ENCODE measurements at places on chromosomes 6 and 20.

DNA sequence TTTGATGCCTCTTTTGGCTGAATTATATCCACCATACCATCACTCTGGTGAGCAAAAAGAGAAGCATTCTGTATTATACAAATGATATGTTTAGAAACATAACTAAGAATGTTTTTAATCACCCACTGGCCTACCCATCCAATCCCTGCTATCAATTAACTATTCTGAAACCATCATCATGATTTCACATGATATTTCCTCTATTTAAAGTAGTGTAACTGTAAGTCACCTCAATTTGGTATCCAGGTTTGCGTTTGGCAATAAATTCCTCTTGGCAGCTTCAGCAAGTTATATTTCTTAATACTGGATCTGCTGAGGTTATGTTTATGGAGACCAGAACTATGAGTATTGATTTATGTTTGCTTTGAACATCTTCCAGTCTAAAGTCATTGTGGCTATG lies 332.1 kb downstream of the UTRN start:
- DNase-seq = no peak

DNA sequence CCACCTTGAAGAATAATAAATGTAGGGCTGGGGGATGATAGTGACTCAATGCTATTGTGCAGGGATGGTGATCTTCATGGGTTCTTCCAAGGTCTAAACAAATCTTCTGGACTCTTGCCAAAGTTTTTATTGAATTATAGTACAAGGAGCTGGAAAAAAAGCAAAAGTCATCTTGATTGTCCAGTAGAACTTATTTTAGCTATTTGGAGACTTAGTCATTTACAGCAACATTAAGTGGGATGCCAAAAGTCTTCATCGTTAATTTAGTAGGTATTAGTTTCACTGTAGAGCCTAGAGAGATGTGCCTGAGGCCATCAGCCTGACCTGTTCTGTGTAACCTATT lies 212.9 kb upstream of the TBX18 start:
- no peak for DNase-seq

- DNase-seq = peak; percentile 38
Observed at GRCh38 chr20:5402903-5403531, 86.3 kb upstream of the PROKR2 start.

- DNase-seq = no peak
Observed at GRCh38 chr6:34237316-34237721, 646 bp downstream of the HMGA1 start.

DNA sequence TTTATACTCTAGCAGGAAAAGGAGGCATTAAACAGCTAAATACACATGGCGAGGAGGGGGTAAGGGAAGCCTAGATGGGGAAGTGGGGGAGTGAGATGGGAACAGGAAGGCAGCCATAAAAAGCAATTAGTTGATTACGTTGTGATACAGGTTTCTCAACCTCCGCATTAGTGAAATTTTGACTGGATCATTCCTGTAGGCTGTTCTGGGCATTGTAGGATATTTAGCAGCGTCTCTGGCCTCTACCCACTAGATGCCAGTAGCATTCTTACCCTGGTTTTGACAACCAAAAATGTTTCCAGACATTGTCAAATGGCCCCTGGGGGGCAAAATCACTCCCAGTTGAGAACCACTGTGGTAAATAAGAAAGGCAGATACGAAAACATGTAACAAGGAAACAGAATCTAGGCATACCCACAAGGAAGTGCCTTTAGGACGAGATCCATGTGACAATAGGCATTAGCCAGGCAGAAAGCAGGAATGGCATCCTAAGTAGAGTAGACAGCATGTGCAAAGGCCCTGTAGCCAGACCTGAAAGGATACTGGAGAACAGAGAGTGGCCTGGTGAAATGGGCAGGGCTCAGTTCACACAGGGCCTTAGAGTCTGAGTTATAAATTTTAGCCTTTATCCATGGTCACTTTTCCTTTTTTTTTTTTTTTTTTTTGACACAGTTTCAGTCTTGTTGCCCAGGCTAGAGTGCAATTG lies 25.8 kb upstream of the PTPN1 start:
- DNase-seq = no peak

- DNase-seq = no peak
Observed at GRCh38 chr20:45372646-45373352, 5.3 kb downstream of the TP53TG5 start.

- no peak for DNase-seq
Observed at GRCh38 chr6:144714021-144714712, 429.0 kb downstream of the UTRN start.

- DNase-seq = peak; percentile 18
Observed at GRCh38 chr6:36132246-36132895, 2.1 kb downstream of the MAPK13 start.

- DNase-seq = no peak
Observed at GRCh38 chr6:14109411-14109826, 8.2 kb upstream of the CD83 start.

- DNase-seq = peak; percentile 19
Observed at GRCh38 chr6:156420172-156420993, 356.8 kb upstream of the ARID1B start.

DNA sequence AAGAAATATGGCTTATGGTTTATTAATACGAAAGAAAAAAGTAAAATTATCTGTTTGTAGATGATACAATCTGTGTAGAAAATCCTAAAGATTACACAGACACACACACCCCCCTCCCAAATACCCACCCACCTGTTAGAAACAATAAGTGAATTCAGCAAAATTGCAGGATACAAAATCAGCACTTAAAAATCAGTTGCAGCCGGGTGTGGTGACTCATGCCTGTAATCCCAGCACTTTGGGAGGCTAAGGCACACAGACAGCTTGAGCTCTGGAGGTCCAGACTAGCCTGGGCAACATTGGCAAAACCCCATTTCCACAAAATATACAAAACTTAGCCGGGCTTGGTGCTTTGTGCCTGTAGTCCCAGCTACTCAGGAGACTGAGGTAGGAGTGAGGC lies 42.3 kb downstream of the NINL start:
- no peak for DNase-seq

GRCh38 chr6:119192200-119192599 lies 113.7 kb upstream of the FAM184A start:
- DNase-seq = no peak

- DNase-seq = no peak
Observed at GRCh38 chr20:35831029-35831428, 59.2 kb downstream of the PHF20 start.

GRCh38 chr6:163675611-163676010 lies 261.1 kb downstream of the QKI start:
- no peak for DNase-seq

- DNase-seq = no peak
Observed at GRCh38 chr6:130377371-130377770, 11.6 kb downstream of the TMEM200A start.

- DNase-seq = no peak
Observed at GRCh38 chr20:325889-326644, 715 bp downstream of the SOX12 start.

DNA sequence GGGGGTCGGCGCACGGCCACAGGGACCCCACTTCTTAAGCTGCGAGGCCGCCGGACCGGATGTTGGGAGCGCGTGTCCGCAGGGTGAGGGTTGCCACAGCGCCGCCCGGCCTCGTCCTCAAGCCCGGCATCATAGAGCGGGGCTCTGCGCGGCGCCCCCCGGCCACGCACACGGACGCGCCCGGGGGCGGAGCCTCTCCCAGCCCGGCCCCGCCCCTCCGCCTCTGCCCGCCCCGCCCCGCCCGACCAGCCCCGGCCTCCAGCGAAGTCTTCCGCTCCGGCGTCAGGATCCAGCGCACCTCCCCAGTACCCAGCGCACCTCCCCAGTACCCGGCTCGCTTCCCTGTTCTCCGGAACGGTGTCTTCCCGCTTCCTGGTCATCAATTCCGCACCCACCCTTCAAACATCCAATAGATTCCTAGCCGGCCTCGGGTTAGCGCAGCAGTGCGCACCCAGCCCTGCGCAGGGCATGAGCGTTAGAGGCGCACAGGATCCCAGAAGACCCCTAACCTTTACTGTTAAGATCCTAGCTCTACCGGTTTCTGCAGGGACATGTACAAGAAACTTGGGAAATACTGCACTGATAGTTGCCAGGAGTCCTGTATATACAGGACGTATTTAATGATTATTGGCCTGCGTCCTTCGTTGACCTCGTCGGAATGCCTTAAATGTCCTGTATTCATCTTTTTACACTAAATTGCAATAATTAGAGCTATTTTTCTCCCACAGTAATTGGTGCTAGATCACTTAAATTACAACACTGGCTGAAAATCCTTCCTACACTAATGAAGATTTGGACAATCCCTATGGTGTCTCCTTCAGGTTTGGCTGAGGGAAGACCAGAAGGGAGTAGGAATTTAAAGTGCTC lies 535 bp upstream of the DNAAF9 start:
- peak; percentile 74 for DNase-seq

DNA sequence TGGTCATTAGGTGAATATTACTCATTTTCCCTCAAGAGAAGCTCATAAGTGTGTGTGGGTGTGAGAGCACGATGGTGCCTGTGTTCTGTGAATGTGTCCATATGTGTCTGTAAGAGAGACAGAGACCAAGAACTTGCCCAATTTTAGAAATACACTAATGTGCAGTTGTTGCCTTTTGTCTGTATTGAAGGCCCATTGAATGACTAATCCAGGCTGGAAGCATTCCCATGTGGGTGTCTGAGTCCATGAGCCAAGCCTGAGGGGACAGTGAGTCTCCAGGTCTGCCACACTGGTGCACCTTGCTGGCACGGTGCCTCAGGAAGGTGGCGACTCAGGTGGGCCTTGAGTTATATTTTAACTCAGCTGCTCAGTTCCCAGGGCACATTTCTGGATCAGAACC lies 25.5 kb upstream of the ASXL1 start:
- no peak for DNase-seq
